Substantia nigra (tissue), 51 donors: ENCODE measurements at places on chromosomes 7 and 10.
A peak's percentile ranks its signal among the peaks of the same experiment; 100 is the strongest.

DNA sequence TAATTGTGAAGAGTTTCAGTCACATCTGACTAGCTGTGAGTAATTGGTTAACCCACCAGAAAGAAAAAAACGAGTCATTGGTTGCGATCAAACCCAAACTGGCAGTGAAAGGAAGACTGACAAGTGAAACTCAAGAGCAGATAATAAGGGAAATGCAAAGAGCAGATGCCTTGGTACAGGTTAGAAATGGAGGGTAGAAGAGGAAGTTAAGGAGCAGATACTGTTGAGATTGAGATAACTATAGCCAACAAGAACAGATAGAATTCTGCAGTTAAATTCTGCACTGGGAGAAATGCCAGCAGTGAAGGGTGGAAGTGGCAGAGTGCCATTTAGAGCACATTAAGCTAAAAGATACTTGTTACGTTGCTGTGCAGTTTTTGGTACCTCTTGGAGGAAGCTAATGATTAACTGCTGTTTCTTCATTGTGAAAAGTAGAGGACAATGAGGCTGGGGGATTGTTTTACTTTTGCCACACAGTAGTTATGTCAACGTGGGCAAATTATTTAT lies 65.8 kb downstream of the CDK13 start:
- DNase-seq: no peak

GRCh38 chr7:80935991-80936780 lies 17.3 kb upstream of the SEMA3C start:
- no peak for DNase-seq

DNA sequence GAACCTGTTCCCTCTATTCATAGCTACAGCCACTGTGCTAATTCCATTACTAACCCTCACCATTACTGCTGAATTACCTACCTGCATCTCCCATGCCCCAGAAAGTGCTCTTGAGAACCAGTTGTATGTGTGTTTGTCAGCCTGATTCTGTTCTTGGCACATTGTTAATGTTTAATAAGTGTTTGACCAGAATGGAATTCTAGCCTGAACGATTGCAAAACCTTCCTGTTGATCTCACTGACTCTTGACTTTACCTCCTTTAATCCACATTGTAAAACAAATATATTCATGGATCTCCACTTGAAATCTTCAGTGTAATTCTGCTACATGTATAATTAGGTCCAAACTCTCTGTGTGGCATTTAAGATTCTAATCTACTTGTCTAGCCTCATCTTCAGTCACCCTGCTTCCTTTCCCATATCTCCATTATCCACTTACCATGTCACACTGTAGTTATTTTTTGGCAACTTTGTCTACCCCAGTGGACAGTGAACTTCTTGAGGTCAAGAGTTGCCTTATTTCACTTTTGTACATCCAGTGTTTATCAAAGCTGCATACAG lies 4.9 kb downstream of the ZNF277 start:
- DNase-seq: no peak

GRCh38 chr10:101031128-101031795 lies at the start of the genes PDZD7 and SFXN3:
TSS of gene PDZD7 (minus strand) at chr10:101031129. CDS start at chr10:101030219, 910 bp downstream.
TSS of gene SFXN3 (plus strand) at chr10:101031234. CDS start at chr10:101034695, 3,461 bp downstream.
- peak; percentile 95 for DNase-seq

DNA sequence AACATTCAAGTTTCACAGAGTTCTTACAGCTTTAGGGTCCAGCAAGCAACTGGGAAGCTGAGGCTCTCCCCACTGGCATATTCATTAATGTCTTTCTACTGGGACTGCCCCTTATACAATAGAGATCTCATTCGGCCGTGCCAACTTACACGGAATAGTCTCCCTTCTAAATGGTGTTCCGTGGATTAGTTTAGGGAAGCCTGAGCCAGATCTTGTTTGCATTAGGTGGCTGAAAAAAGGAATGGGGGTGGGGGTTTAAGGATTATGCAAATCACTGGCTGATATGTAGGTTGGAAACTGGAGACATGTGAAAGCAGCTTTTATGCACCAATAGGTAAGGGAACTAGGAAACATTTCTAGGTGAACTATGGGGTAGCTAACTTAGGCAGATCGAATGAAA lies 218.3 kb downstream of the TRIL start:
- DNase-seq: no peak

DNA sequence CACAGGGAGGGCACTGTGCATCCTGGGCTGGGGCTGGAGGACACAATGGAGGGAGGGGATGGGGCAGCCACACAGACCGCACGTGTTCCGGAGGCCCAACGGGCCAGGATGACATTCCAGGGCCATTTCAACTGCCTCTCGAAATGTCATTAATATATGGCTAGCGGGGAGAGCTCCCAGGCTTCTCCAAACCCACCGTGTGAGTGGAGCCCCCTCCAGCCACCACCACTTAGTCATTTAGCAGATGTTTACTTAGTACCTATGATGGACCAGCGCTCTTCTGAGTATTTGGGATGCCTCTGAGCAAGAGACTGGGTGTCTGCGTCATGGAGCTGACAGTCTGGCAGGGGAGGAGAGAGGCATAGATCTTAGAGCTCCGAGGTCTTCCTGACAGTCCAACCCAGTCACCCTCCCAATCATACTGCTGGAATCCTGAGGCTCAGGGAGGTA lies 107.3 kb downstream of the ZMIZ1 start:
- DNase-seq: no peak

DNA sequence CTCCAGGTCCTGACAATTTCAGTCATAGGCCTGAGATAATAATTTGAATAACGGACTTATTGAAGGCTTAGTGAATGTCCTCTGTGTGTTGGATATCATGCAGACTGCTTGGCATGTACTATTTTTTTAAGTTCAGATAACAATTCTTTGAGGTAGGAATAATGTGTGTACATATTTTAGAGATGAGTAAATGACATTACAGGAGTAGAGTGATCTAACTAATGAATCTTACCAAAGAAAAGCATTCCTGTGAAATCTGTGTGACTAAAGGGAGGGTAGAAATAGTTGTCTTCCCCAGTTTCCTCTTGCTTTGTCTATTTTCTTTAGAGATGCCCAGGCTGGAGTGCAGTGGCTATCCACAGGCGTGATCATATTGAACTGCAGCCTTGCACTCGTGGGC lies 391.8 kb upstream of the ETV1 start:
- no peak for DNase-seq

- no peak for DNase-seq
Measured at GRCh38 chr10:132543916-132544743, 6.5 kb downstream of the INPP5A start.

- no peak for DNase-seq
Measured at GRCh38 chr10:73910764-73911552, at the start of gene PLAU. TSS of gene PLAU (plus strand) at chr10:73911132. CDS start at chr10:73911556, 424 bp downstream.

GRCh38 chr10:21297603-21298383 lies 227.7 kb downstream of the SKIDA1 start:
- DNase-seq: no peak

- DNase-seq: no peak
Measured at GRCh38 chr7:50982626-50983025, 199.9 kb upstream of the GRB10 start.

DNA sequence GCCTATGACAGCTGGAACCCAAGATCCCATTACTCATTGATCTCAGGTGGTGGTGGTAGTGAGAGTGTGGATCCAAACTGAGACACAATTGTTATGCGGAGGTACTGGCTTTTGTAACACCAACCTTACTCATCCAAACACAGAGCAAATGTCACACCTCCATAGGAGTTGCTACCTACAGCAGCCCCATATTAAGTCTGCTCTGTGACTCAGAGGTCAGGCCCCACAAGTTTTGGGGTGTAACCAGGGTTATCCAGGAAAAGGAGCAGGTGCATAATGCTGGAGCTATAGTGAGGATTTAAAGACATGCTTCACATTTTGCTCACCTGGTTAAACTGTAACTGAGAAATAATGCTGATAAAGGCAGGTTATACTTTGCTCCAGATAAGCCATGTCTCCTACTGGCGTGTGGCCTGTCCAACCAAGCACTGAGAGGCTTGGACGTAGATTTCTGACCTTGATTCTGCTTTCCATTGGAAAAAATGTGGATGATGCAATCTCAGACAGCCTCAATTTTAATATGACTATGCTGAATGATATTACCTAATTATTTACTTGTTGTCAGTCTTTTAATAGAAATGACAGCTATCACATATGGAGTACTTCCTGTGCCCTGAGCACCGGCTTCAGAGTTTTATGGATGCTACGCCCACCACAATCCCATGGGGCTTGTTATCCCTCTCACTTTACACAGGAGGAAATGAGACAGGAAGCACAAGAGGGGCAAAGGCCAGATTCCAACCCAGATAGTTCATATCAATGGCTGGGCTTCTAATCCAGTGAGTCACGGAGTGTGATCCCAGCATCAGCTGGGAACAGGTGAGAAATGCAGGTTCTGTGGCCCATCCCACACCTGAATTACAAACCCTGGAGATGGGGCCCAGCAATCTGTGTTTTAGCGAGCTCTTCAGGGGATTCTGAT lies 181.3 kb downstream of the CHN2 start:
- DNase-seq: no peak

- DNase-seq: no peak
Measured at GRCh38 chr10:5325076-5325475, 39.7 kb upstream of the UCN3 start.

DNA sequence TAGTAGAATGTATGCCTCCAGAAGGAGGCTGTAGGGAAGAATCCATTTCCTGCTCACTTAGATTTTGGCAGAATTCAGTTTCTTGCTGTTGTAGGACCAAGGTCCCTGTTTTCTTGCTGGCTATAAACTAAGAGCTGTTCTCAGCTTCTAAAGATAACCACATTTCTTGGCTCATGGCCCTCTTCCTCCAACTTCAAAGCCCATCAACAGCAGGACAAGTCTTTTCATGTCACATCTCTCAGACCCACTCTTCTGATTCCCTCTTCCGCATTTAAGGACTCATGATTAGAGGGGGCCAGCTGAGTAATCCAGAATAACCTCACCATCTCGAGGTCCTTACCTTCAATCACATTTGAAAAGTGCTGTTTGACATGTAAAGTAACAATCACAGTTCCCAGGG lies 8.2 kb upstream of the LSM8 start:
- DNase-seq: no peak

DNA sequence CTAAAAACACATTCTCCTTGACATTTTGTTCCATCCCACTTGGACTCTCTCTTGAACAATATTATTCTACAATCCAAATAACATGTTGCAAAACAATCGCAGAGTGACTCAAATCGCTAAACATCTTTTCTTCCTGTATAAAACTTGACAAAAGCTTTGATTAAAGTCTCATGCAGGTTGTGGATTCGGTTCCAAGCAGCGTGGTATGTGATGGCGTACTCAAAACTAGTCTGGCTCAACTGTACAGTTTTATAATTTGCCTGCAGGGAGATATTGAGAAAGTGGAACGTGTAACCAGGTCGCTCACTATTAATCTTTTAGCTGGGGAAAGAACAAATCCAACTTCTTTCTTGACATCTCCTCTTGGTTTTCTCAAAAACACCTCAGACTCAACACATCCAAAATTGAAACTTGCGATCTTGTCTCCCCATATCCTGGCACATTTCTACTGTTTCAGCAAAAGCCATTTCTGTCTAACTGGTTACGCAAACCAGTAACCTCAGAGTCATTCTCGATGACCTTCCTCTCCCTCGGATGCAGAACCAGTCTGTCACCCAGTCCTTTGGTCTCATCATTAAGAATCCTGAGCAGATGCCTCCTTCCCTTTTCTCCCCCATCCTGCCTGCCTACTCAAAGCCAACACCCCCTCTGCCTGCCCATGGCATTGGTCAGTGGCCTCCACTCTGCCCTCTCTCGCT lies 100.1 kb downstream of the CACNB2 start:
- DNase-seq: no peak

GRCh38 chr7:17392846-17393245 lies 94.4 kb downstream of the AHR start:
- DNase-seq: no peak

DNA sequence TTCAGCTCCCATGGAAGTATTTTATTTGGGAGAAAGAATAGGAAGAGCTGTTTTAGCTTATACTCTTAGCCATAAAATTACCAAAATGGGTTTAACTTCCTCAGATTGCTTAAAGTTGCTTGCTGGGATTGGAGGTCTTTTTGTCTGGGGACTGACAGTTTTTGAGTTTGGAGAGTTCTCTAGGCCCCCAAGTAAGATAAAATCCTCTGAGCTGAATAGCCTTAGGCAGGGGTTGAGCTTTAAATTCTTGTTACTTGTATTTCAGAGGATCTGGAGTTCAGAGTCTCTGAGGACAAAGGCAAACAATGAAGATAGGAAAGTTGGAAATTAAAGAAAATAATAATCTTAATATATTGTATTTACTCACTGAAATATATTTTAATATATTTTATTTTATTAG lies 294.4 kb upstream of the DKK1 start:
- DNase-seq: no peak

- no peak for DNase-seq
Measured at GRCh38 chr10:46026106-46026505, 4.3 kb downstream of the NCOA4 start.

DNA sequence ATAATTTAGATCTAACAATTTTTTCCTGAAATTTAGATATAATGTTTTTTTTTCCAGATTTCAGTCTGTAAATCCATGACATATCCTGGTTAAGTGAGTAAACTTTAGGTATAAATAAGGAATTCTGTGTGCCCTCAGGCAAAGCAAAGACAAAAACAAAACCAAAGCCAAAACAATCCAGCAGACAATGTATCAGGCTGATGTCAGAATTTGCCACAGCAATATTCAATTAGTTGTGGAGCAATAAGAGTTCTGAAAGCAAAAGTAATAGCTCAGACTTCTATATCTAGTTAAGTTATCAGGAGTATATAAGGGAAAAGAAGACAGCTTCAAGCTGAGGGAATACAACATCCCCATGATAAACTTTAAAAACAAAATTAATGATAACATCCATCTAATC lies 82.0 kb downstream of the MKX start:
- DNase-seq: no peak

DNA sequence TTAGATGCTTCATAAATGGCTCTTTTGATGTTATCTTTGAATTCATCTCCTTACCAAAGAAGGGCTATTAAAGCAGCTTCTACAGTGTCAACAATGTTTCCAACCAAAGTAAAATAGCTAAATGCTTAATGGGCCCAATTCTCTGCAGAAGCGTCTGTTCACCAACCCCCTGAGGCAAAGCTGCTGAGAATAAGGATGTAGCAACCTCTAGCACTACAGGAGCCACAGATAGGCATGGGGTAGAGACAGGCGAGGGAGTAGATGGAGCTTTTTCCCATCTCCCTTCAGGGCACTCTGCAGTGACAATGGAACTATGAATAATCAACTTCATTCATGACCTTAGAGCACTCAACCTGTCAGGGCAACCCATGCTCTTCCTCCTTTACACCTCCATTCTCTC lies 134.1 kb downstream of the FZD1 start:
- DNase-seq: no peak

GRCh38 chr10:113320987-113321386 lies 231.9 kb upstream of the HABP2 start:
- no peak for DNase-seq
